ENCODE measurements at places on chromosomes 11 and 22.

DNA sequence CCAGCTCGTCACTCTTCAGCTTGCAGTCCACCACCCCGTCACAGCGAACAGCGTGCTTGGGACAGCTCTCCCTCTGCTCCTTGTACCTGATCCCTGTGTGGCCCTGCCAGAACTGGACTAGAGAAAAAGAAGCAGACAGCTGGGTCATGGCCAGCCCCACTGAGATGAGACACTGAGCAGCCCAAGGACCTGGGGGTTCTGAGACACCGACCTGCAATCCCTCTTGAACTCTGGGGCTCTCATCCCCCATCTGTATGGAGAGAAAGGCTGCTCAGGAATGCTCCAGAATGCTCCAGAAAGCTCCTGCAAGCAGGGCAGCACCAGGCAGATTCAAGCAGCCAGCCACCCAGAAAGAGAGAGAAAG, 14.8 kb downstream of the TMPRSS13 start:
- no peak for DNase-seq

GRCh38 chr11:81993755-81994154, 739.9 kb downstream of the FAM181B start:
- DNase-seq: no peak

- DNase-seq: no peak
Observed at GRCh38 chr11:69953356-69953755, 124.8 kb upstream of the ANO1 start.

DNA sequence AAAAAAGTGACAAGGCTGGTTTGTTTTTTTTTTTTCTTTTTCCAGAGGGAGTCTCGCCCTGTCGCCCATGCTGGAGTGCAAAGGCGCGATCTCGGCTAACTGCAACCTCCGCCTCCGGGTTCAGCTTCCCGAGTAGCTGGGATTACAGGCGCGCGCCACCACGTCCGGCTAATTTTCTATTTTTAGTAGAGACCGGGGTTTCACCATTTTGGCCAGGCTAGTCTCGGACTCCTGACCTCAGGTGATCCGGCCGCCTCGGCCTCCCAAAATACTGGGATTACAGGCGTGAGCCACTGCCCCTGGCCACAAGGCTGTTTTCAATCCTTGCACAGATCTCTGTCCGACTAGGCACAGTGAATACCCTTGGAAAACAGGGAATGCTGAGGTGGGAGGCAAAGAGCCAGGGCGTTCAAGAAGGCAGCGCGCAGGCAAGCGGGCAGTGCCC, 566 bp downstream of the ATP6V1E1 start:
- no peak for DNase-seq

- no peak for DNase-seq
Observed at GRCh38 chr11:28951191-28951590, 843.0 kb downstream of the METTL15 start.

DNA sequence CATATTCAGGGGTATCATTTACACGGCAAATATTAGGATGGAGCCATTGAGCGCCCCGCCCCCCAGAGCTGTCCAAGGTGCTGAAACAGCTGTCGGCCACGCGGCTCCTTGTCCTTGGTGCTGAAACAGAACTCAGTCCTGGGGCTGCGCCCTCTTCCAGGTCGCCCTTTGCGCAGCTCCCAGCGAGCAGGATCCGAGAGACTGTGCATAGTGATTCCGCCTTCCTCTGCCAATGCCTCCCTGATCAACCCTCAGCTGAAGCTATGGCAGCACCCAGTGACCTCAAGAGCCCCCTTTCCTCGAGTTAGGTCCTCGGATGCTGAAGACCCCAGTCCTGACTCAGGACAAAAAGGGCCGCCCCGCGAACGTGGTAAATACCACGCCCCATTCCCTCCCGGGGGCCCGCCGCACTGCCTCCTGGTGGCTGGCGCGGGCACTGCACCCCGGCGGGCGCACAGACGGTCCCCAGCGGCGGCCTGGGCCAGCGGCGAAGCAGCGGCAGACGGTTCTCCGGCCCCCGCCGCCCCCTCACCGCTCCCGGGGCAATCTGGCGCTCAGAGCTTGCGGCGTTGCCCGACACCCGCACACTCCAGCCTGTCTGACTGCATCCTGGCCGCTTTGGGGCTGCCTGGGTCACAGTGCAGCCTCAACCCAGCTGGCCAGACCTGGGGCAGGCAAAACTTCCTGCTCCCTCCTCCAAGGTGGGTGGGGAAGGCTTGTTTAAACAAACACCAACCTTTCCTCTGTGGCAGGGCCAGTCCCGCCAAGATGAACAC, 13.4 kb downstream of the SYT7 start:
- peak; percentile 89 for DNase-seq

DNA sequence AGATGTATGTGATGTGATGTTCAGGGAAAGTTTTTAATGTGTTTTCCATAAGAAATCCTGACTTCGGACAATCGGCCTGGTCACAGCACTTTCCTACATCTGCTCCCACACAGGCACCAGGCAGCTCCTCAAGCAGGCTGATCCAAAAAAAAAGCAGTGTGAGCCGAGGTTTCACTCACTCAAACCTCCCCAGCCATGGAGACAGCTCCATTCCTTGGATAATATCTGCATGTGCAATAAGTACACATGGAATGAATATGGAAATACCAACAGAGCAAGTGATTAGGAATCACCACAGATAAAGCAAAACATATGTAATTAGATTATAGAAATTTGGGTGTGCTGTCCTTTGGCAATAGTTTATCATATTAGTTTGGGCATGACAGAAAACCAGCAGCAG, 88.8 kb upstream of the API5 start:
- DNase-seq: no peak
